8988T (cell line): ENCODE measurements at places on chromosomes 1 and 21.

- no peak for DNase-seq
These were observed 9.2 kb downstream of the CASZ1 start for GRCh38 chr1:10787286-10787685.

DNA sequence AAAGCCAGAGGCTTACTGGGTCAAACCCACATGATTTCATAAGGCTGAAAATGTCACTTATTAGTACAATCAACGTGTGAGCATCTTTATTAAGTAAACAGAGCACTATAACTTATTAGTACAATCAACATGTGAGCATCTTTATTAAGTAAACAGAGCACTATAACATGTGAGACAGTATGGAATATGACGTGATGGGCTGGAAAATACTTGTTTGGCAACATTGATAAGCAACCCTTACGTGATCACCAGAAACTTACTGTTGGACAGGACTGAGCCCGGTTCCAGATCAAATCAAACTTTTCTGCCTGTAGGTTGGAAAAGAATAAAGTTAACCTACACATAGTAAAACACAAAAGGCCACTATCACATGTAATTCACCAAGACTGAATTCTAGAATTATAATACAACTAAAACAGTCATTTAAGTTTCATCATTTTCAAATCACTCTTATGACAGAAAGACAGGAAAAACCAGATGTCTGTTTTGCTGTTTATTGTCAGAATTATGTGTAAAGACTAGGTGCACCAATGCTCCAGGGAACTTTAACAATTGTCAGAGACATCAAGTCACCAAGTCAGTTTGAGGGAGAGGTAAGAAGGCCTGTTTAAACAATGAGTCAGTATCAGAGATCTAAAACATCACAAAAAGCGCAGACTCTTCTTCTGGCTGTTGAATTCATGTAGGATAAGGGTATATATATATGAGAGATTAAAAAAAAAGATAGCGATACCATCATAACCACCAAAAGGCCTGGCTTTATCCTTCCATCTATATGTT is 15.7 kb downstream of the ATPAF1 start:
- DNase-seq = no peak

DNA sequence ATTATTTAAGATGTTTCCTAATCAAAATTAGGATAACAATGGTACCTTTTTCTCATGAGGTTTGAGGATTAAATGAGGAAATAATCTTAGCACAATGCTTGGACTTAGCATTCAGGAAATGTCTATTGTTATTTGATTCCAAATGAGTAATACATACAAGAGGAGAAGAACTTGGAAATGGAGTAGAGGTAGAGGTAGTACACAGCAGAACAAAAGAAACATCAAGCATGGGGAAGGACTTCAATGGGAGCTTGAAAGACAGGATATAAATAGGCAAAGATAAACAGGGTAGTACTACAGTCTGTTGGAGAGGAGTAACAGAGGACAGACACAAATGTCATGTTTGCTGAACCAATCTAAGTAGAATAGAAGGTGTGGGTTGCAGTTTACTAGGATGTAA is 59.5 kb upstream of the RGS2 start:
- no peak for DNase-seq

DNA sequence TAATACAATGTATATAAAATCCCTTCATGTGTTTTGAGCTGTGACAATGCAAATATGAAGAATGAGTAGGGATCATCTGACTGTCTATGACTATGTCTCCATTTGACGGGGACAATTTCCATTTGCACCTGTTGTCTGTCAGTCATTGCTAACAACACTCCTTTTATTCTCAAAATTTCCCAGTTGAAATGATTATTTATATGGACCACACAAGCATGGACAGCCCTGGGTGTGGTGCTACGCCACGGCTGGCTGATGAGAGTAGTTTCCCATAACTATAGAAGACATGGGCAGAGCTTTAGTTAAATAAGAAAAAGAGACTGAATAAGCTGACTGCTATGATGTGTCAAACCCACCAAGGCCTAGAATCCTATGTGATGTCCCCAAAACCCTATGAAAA is 135.8 kb downstream of the MAP3K21 start:
- DNase-seq = no peak

- no peak for DNase-seq
These were observed 617.0 kb upstream of the PRMT6 start for GRCh38 chr1:106439475-106439874.

GRCh38 chr1:175757381-175758015 is 14.1 kb upstream of the TNR start:
- peak; percentile 19 for DNase-seq

DNA sequence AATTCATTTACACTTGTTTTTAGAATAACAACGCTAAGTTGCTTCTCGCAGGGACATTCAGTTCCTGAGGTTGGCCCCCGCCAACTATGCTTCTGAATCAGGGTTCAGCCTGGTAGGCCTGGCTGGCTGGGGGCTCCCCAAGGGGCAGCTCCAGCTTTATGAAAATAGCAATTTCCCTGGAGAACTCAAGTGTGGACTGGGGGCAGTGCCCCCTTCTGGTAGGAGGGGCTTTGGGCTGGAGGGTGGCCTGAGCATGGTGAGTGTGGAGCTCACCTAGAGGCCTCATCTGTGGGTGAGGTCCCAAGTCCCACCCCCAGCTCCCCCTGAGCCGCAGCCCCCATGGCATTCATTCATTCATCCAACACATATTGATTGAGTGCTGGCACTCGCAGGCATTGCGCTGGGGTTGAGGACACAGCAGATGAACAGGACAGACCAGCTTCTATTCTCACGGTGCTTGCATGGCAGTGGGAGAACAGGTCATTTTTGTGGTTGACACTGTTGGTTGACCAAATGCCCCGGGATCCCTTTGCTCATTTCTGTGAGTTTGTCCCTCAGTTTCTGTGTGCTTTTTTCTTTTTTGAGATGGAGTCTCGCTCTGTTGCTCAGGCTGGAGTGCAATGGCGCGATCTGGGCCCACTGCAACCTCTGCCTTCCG is 79.2 kb downstream of the UBIAD1 start:
- DNase-seq = no peak

GRCh38 chr1:219189952-219190351 is 16.3 kb downstream of the LYPLAL1 start:
- no peak for DNase-seq

DNA sequence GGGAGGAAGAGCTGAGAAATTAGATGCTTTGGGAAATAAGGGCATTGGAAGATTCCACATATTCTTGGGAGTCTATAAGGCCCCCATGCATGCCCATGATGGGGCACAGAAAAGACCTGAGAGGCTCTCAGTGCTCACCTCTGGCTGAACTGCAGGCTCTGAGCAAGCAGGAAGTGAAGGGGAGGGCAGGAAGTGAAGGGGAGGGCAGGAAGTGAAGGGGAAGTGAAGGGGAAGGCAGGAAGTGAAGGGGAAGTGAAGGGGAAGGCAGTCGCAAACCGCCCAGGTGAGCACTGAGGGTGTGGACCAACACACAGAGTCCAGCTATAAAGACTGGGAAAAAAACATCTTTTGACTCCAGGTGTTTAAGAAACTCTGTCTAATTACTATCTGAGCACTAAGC is 3.5 kb downstream of the KRTAP10-9 start:
- DNase-seq = no peak

DNA sequence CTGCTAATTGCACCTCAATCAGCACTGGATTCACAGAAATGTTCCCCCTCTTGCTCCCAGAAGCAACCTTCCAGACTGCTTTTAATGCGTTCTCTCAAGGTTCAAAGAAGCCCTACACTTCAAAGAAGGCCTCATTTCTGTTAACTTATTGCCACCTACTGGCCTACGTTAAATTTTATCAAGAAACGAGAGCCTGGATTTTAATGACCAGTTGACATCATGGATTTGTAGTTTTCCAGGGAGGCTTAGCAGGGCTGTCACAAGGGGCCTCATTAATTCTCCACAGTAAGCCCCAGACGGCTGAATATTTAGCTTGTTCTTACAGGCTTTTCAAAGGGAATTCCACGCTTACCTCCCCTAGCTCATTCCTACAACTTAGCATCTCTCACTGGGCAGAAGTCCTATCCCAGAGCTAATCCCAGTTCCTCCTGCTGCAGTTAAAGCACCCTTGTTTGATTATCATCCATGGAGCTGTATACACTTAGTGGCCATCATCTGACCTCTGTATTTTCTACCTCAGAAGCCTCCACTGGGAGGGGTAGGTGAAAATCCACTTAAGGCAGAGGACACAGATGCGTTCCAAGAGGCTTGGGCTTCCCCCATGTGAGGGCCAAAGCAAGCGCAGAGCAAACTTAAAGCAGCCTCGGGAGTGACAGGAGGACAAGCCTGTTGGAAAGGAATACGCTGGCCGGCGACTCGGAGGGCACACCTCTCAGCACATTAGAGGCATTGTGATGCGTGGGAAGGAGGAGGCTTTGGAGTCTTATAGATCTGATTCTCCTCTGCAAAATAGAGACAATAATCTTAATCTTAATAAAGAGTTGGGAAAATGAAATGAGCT is 32.2 kb upstream of the CYP4X1 start:
- DNase-seq = no peak

DNA sequence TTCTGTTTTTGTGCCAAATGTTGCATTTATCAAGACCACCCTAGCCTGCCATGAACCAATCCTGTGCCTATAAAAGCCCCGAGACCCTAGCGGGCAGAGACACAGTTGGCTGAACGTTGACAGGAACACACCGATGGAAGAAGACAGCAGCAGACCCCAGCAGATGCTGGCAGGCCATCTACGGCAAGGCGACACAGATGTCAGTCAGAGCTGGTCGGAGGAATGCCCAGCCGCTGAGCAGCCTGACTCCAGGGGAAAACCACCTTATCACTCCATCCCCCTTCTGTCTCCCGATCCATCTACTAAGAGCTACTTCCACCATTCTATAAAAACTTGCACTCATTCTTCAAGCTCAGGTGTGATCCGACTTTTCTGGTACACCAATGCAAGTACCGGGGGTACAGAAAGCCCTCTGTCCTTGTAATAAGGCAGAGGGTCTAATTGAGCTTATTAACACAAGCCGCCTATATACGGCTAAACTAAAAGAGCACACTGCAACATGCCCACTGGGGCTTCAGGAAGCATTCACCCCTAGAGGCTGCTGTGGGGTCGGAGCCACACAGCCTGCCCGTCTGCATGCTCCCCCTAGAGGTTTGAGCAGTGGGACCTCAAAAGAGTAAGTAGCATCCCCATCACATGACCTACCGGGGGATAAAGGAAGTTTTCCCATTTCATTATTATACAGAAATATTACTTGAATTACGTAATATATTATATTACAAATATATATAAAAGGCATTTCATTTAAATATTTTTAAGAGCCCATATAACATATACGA is 1156.3 kb upstream of the B3GALT2 start:
- no peak for DNase-seq

DNA sequence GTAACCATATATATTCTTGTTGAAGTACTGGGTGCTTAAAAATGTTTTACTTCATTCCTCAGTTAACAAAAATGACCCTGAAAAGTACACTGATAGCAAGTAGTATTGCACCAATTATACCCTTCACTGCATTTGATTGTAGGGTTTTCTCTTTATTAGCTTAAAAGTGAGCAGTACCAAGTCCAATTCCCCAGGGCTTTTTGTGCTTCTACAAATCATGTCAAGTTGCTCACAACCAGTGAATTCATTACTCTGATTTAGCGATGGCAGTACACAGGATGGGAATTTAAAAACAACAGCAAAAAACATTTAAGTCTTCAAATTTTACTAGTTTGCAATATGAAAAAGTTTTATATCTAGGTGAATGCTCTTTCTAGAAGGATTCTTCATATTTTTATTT is 436.4 kb downstream of the PTBP2 start:
- no peak for DNase-seq

GRCh38 chr1:189623336-189623735 is 854.3 kb downstream of the BRINP3 start:
- no peak for DNase-seq

GRCh38 chr1:235513495-235514366 is 9.5 kb upstream of the B3GALNT2 start:
- no peak for DNase-seq

GRCh38 chr21:17783481-17784179 is 35.5 kb downstream of the C21orf91 start:
- DNase-seq = no peak

GRCh38 chr1:56958526-56958925 is 7.3 kb downstream of the C8B start:
- DNase-seq = no peak

DNA sequence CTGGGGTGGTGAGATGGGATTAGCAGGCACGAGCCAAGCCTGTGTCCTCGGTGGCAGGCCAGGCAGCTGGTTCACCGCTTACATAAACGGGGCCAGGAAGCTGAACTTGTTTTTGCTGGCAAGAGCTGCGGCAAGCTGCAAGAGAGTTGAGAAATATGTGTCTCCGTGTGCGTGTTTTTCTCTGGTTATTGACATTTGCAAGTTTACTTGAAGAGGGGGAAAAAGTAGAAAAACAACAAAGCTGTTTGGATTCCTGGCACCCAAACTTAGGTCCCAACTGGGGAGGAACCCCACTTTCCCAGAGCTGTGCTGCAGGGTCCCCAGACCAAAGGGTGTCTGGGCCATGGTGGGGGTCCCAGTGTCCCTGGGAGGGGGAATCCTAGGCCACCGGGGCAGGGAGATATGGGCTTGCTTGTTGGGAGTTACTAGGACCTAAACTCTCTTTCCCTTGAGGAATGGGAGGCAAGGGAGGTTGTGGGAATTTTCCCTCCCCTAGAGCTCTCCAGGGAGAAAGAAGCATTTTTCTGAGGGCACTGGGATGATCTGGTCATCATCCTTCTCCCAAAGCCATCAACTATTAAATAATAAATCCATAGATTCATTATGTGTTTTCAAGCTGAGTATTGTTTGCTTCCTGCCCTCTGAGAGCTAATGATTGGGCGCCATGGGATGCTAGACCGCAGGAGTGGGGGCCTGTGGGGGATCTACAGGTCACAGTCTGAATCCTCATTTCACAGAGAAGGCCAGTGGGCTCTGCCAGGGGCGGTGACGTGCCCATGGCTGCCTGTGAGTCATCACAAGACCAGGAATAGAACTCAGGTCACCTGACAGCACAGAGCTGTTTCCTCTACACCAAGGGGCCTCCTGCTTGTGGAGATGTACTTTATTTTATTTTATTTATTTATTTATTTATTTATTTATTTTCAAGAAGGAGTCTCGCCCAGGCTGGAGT is 14.8 kb downstream of the IL6R start:
- DNase-seq = no peak
